ACHN (cell line): ENCODE measurements at places on chromosomes 6 and 20.

DNA sequence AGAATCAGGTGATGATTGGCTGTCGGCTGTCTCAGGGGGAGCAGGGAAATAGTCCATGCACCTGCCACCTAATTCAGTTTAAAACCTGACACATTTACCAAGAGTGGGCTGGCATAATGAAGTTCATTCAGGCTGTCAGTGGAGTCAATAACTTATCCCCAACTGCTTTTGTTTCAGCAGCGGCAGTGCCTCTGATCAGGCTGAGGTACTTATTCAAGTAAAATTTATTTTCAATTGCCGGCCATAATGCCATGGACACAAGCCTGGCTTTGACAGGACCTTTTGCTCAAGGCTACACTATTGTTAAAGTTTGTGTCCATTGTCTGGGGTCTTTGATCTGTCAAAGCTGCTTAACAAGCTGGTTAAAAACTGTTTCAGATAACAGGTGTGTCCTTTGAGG, 20.6 kb downstream of the OLIG3 start:
- no peak for DNase-seq

GRCh38 chr6:68087399-68088133, 547.5 kb upstream of the ADGRB3 start:
- DNase-seq, result no peak

- peak; percentile 76 for DNase-seq
These were observed 1.2 kb downstream of the B3GAT2 start for GRCh38 chr6:70955441-70956190.

DNA sequence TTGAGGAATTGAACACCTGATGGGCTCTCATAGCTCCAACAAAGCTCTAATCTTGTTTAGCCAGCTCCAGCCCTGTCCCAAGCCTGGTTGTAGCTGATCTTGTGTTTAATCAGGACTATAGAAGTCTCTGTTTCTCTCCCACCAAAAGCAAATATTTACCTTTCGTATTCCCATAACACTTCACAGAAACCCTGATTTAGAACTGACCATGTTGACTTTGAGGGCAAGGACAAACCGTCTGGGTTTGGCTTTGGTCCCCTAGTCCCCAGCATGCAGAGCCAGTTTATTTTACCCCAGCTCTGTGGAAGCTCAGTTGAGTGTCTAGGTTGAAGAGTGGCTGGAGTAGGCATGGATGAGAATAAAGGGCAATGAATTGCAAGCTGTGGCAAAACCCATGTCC, 18.0 kb upstream of the SIM1 start:
- no peak for DNase-seq

DNA sequence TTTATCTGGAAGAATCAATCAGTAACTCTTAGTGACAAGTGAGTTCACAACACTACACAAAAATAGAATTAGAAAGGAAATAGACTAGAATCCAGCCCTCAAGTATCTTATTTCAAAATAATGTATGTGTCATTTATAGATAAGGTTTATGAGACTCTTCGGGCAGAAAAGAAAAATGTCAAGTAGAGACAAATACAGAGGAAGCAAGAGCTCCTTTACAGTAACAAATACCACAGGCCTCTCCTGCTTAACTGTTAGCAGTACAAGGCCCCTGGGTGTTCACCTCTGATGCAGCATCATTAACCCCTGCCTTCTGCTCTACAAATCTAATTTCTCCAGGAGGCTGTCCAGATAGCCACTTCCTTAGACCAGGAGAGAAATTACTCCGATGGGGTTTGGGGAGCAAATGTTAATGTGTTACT, 76.7 kb downstream of the UBE3D start:
- DNase-seq, result no peak

- no peak for DNase-seq
These were observed at the start of gene SNAP91 for GRCh38 chr6:83708970-83709747. Gene SNAP91 (minus strand): TSS chr6:83709101. CDS start chr6:83707927, 1,174 bp downstream.

- no peak for DNase-seq
These were observed 293.5 kb downstream of the SMOC2 start for GRCh38 chr6:168734523-168734922.

DNA sequence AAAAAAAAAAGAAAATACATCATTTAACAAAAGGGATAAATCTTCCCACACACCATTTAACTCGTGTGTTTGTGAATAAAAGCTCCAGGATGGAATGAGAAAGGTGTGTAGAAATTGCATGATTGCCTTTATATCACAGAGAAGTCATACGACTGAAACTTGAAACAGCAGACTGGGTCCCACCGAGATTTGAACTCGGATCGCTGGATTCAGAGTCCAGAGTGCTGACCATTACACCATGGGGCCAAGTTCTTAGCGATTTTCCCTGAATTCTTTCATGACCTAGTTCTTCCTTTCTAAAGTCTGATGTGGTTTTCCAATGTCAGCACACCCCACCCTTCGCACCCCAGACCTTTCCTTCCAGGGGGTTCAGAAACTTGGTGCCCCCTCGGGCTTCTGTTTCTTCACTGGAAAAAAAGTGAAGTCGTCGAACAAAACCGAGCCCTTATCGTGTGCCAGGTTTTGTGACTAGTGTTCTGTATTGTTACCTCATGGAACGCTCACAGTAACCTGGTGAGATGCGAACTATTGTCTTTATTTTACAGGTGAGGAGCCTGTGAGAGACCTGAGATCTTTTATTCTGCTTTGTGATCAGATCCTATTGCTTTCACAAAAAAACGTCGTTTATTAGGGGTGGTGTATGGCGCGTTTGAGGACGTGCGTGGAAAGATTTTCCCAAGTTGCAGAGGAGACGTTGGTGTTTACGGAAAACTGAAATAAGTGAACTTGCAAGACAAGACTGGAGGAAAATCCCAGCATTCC, 120.8 kb downstream of the OR2B2 start:
- DNase-seq, result peak; percentile 79

DNA sequence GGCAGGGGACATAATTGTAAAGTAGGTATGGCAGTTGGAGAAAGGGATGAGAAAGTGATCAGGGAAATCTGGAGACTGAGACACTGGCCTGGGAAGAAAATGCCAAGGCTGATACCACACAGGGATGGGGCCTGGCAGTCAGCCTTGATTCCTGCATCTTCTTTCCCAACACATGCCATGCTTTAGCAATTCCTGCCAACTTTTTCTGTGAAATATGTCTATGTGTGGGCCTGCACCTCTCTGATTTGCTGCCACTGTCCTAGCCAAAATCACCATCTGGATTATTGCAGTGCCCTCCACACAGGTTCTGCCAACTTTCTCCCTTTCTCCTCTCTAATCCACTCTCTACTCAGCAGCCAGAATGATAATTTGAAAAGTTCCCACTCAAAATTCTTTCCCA, 759.8 kb upstream of the CITED2 start:
- DNase-seq, result no peak

- peak; percentile 57 for DNase-seq
These were observed 31.9 kb downstream of the NSFL1C start for GRCh38 chr20:1434571-1435336.

DNA sequence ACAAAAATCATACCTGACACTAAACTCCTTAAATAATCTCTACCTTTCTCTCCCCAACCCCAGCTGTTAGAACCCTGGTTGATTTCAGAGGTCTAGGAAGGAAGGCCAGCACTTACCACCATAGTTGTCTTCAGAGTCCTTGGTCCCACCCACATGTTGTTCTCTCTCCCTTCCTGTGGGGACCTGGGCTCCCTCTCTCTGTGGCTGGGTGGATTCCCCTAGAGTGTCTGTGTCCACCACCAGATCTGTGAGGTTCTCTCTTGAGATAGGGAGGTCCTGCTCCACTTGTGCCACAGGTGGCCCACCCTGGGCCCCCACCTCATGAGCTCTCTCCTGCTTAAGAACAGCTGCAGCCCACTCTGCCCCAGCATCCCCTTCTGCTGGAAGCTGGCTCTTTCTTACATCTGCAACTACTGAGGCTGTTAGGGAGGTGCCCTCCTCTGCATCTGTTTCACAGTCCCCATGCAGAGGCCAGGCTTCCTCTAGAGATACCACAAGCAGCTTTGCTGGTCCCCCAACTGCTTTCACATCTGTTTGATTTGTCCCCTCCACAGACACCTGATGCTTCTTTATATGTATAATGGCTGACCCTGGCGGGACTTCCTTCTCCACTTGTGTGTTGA, 5.2 kb downstream of the MDC1 start:
- no peak for DNase-seq

DNA sequence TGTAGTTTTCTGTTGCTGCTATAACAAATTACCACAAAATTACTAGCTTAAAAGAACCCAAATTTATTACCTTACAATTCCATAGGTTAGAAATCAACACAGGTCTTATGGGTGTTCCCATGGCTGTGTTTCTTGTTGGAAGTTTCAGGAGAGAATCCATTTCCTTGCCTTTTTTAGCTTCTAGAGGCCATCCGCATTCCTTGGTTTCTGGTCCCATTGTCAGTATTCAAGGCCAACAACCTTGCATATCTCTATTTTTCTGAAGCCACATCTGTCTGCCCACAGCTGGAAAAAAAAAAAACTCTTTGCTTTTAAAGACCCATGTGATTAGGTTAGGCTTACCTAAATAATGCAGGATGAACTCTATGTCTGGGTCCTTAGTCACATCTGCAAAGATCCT, 129.7 kb upstream of the SAMD5 start:
- no peak for DNase-seq

DNA sequence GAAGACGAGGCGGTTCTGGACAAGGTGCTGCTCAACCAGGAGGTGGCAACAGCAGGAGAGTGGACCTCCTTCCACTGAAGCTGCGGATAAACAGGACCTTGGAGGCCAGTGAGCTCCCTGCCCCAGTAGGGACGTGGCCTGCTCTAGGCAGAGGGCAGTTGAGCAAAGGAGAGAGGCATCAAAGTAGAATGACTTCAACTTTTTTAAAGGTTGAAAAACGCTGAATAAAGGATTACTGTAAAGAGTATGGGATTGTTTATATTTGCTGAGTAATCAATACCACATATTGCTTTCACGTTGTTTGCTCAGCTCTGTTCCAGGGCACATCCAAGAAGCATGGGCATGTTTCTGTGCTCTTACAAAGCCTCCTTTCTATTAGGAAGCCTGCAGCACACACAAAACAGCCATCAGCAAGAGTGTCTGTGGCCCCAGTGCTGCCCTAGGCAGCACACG, 48.1 kb downstream of the ERMARD start:
- DNase-seq, result no peak

DNA sequence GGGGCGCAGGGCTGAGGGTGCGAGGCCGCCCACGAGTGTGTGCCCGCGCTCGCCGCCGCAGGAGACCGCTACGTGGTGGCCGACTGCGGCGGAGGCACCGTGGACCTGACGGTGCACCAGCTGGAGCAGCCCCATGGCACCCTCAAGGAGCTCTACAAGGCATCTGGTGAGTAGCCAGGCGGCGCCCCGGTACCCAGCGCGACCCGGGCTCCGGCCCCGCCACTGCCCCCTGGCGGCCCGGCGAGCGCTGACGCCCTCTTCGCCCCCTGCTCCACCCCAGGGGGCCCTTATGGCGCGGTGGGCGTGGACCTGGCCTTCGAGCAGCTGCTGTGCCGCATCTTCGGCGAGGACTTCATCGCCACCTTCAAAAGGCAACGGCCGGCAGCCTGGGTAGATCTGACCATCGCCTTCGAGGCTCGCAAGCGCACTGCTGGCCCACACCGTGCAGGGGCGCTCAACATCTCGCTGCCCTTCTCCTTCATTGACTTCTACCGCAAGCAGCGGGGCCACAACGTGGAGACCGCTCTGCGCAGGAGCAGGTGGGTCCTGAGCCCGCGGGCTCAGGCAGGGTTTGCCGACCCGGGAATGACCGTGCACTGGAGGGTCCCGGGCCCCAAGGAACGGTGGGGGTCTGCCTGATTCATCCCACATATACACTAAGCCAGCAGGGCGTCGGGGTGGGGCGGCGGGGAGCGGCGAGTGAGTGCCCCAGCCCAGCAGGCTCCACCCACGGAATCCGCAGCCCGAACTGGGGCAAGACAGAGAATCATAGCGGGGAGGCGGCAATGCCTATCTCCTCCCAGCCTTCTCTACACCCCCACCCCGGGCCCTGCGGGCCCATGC, 17.4 kb downstream of the HSPA12B start:
- peak; percentile 37 for DNase-seq

DNA sequence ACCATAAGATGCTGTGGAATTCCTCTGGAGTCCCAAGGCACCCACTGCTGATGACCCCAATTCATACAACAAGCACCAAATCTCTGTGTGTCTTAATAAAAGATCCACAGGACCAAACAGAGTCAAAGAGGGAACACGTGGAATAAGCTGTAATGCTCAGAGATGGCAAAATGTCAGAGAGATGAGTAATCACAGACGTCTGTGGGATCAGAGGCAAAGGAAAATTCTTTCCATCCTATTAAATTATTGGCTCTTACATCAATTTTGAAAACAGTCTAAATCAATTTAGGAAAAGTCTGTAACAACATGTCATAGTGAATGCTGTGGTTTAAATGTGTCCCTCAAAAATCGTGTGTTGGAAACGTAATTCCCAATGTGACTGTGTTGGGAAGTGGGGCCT, 17.5 kb upstream of the SAMD3 start:
- no peak for DNase-seq

DNA sequence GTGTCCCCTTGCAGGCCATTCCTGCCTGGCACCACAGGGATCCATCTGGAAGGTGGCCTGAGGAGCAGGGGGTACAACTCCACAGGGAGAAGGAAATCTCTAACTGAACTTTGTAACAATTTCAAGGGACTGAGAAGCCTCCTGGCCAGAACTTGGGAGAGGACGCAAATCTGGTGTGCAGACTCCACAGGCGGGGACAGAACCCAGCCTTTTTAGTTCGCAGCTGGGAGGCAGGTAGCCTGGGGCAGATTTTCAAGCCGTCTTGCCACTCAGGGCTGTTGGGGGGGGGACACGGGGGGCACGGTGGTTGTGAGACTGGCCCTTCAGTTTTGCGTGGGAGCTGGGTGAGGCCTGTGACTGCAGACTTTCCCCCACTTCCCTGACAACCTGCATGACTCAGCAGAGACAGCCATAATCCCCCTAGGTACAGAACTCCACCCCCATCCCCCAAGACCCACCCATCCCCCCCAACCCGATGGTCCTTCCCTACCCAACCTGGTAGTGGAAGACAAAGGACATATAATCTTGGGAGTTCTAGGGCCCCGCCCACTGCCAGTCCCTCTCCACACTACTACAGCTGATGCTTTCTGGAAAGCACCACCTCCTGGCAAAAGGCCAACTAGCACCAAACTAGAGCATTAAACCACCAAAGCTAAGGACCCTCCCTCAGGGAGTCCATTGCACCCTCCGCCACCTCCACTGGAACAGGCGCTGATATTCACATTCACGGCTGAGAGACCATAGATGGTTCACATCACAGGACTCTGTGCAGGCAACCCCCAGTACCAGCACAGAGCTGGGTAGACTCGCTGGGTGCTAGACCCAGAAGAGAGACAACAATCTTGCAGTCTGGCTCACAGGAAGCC, 3.0 kb upstream of the HUS1B start:
- DNase-seq, result no peak

- DNase-seq, result no peak
These were observed 658.4 kb downstream of the TBC1D32 start for GRCh38 chr6:120675886-120676285.
